ENCODE measurements at places on chromosomes 5 and 9.

GRCh38 chr5:167228134-167228533 is 1063.3 kb upstream of the WWC1 start:
- DNase-seq: no peak

- DNase-seq: no peak
Observed at GRCh38 chr5:83714810-83715209, 5.8 kb downstream of the HAPLN1 start.

DNA sequence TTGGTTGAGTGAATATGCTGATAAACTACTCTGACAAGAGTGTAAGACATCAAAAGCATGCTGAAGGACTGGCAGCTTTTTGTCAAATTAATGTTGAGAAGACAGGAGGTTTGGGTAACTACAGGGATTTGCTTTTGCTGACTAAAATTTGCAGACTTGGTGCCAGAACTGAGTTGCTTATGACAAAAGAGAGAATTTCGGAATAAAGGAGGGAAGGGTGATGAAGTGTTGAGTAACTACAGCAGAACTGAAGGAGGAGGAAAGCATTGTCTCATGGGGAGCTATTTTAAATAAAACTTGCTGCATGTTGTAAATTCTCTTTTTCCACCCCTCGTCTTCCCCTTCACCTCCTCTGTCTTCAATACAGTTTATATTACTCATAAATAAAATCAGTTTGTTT is 296.1 kb downstream of the YTHDC2 start:
- no peak for DNase-seq

DNA sequence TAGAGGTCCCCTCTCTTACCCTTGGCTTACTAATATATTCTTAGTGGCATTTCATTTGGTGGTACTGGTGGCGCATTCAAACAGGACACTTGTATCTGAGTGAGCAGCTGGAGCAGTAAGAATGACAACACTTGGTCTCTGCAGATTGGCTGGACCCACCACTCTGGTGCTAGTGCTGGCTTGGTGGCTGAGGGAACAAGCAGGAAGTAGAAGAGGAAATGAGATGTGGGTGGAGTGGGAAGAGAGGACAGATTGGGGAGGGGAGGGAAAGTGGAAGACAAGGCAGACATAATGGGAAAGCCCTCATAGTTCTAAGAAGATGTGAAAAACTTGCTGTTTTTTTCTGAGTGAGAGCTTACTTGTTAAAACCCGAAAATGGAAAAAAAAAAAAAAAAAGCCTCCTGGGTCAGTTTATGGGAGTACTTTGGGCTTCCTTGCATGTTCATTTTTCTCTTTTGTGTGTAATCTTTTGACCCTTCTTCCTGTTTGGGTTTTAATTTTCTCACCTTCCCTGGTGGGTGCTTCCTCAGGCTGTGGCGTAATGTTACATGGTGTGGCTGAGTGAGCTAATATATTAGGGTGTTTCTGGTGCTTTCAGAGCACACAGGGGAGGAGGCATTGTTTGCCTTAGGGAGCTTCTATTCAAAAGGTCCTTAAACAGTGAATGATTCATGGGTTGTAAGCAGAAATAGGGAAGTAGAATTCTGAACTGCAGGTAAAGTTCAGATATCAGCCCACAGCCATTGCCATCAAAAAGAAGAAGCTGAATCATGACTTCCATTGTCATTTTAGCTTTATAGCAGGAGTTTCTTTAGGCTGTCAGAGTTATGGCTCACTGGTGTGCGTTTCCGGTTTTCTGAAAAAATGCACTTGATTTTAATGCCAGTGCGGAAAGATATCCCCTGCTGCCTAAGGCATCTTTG is 52.3 kb downstream of the TLE4 start:
- no peak for DNase-seq

GRCh38 chr9:135910216-135910615 is 2.9 kb upstream of the CAMSAP1 start:
- DNase-seq: no peak

DNA sequence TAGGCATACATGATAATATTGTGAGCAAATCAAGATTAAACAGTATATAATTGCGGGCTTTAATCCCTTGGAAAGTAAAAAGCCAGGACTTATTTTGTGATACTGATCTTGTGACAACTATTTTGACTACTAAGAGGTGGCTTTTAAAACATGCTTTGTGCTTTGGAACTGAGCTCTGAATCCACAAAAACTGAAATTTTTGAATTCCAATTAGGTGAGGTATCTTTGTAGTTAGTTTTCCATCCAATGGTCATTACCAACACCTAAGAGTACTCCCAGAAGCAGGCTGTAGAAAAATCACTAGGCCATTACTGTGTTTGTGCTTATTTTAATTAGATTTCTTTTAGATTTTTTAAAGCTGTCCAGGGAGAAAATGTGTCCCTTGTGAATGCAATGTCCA is 559.5 kb upstream of the WWC1 start:
- no peak for DNase-seq

- DNase-seq: no peak
Observed at GRCh38 chr5:149694007-149694406, 36.1 kb upstream of the PPARGC1B start.

DNA sequence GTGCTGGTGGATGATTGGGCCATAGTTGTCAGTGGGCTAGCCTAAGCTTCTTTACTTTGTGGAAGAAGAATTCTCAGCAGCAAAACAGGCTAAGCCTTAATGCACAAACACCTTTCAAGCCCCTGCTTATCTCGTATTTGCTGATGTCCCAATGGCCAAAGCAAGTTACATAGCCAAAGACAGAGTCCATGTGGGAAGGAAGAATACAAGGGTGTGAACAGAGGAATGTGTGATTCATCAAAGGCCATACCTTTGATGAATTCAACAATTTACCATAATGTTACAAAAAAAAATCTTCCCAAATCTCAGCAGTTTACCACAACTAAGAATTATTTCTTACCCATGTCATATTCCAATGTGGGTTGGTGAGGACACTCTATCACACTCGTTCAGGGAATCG is 1.2 kb upstream of the YTHDC2 start:
- no peak for DNase-seq

GRCh38 chr9:89183146-89183545 is 4.5 kb upstream of the SHC3 start:
- no peak for DNase-seq

GRCh38 chr9:14111696-14112095 is 202.2 kb downstream of the NFIB start:
- no peak for DNase-seq

GRCh38 chr5:103114440-103114839 is 5.5 kb downstream of the GIN1 start:
- no peak for DNase-seq

DNA sequence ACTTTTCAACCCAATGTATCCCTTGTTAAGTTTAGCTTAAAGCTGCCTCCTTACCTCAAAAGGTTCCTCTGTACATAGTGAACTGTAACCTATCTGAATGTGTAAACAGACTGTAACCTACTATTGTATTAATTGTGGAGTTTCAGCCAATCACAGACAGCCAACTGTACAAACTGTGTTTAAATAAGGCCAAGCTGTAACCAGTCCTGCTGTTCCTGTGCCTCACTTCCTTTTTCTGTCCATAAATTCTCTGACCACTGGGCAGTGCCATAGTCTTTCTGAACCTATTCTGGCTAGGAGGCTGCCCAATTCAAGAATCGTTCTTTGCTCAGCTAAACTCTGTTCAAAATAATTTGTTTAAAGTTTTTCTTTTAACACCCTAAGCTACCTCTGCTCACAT is 74.7 kb upstream of the DAPK1 start:
- DNase-seq: no peak

GRCh38 chr5:61416010-61416409 is 84.0 kb downstream of the ZSWIM6 start:
- DNase-seq: no peak

DNA sequence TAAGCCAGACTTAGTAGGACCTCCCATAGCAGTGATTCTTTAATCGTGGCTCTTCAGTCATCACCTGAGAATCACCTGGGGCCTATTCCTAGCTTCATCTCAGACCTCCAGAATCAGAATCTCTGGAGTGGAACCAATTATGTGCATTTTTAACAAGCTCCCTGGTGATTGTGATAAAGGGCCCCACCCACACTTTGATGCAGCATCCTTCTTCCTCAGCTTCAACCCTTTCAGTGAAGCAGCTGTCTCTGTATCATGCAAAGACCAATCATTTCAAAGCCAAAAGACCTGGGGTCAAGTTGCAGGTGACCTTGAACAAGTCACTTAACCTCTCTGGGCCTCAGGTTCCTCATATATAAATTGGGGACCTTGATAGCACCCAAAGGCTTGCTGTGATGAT is 17.1 kb downstream of the FBXO10 start:
- DNase-seq: no peak

DNA sequence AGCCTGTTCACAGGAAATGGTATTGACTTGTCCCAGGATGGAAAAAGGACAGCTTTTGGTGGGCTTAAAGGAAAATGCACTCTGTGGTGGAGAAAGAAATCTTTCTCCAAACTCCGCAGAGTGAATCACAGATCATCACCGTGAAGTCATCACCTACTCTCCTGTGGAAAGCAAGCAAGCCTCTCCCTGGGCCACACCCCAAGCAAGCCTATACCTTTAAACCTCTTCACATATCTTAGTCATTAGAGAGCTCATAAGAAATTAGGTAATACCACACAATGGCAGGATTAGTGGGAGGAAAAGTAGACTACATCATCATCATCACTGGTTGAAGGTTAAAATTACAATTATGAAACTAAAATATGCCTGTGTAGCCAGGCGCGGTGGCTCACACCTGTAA is 23.2 kb downstream of the TLE1 start:
- DNase-seq: no peak

GRCh38 chr9:117827456-117827855 is 123.3 kb downstream of the TLR4 start:
- DNase-seq: no peak

- no peak for DNase-seq
Observed at GRCh38 chr9:133115604-133116345, 5.3 kb downstream of the RALGDS start.

DNA sequence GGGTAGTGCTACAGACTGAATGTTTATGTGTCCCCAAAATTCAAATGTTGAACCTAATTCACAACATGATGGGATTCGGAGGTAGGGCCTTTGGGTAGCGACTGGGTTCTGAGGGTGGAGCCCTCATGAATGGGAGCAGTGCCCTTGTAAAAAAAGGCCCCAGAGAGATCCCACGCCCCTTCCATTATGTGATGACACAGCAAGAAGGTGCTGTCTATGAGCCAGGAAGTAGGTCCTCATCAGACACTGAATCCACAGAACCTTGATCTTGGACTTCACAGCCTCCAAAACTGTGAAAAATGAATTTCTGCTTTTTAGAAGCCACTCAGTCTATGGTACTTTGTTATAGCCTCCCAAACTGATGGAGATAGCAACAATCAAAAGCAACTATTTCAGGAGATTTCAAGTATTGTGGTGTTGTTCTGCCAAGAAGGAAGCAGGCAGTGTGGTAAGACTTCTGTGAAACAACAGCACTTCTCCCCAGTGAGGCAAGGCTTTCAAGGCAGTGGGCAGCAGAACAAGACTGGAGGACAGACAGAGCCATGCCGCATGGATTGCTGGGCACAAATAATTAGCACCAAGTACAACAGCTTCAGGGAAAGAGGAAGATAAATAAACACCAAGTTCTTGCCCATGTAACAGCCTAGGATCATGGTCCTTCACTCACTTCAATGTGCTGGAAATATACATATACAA is 76.1 kb downstream of the OR2K2 start:
- DNase-seq: no peak

DNA sequence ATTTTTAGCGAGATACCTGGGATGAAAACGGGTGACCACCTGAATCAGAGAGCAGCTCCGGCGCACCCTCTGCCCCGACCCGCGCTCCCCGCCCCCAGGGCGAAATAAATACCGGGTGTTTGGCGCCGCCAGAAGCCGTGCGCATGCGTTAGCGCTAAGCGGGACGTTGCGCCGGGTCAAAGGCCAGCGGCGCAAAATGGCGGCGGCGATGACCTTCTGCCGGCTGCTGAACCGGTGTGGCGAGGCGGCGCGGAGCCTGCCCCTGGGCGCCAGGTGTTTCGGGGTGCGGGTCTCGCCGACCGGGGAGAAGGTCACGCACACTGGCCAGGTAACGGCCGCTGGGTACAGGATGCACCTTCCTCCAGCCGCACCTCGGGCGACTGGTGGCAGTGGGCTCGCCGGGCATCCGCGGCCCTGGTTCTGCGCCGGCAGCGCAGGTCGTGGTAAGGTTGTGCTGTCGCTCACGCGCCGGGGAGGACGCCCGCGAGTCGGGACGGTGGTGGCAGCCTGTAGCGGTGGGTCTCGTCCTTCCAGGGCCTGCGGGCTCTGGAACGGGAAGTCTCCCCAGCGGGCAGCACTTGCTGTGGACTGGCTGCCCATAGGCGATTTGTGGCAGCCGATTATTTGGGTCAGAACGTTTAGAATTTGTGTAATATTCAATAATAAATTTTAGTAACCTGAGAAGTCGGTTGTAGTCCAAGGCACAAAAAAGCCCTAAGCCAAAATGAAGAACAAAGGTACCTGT is at the start of gene NDUFS6:
Gene NDUFS6 (plus strand): TSS at position 186 of the 745 bp plus-strand sequence. CDS start 11 bp downstream, at position 197.
- no peak for DNase-seq

- DNase-seq: no peak
Observed at GRCh38 chr5:15526413-15526812, 26.4 kb downstream of the FBXL7 start.

- DNase-seq: no peak
Observed at GRCh38 chr5:147508711-147509040, 1.2 kb downstream of the DPYSL3 start.

DNA sequence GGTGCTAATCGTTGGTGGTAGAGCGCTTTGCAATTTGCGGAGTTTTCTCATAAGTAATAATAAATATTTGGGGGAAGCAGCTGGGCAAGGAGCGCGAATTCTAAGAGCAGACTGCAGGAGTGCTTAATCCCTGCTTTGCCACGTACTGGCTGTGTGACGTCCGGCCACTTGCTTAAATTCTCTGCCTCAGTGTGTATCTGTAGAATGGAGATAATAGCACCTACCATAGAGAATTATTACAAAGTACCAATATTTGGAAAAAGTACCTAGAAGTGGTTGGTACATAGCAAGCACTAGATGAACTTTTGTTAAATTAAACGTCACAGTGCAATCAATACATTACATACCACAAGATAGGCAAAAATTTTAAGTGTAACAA is 598 bp upstream of the TMED7 start:
- DNase-seq: no peak

- no peak for DNase-seq
Observed at GRCh38 chr5:113117543-113118115, 141.0 kb downstream of the DCP2 start.

DNA sequence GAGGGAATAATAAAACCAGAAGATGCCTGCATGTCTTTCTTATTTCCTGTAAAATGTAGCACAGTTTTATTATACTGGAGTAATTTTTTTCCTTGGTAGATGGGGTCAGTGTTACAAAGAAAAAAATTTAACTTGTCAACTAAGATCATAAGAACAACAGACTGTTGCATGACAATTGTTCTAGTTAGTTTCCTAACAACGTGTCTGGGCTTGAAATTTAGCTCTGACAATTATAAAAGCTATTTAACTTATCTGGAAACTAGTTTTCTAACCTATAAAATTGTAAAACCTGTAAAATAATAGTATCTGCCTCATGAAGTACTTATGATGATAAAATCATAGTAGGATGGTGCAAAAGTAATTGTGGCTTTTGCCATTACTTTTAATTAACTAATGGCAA is 4.9 kb downstream of the SHOC1 start:
- no peak for DNase-seq

GRCh38 chr9:20579524-20580314 is 42.6 kb downstream of the MLLT3 start:
- DNase-seq: no peak

- DNase-seq: no peak
Observed at GRCh38 chr9:120916991-120917880, 9.4 kb downstream of the TRAF1 start.

Measured in vagina (tissue), 2 donors.